ENCODE measurements at places on chromosomes 4 and X.

DNA sequence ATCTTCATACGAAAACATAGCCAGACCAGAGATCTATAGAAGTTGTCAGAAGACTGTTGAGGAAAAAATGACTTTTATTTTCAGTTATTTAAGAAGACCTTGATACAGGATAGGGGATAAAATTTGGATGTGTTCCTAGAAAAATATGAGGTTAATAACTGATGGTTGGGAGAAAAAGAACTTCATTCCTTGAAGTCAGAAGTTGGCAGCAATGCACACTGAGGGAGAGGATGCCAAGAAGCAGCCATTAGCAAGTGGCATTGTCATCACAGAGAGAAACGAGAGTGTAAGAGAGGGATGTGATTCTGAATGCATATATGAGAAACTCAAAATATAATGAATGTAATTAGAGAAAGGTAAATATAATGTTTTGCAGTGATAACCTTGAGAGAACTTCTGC, 382.1 kb upstream of the EPHA5 start:
- no peak for DNase-seq

DNA sequence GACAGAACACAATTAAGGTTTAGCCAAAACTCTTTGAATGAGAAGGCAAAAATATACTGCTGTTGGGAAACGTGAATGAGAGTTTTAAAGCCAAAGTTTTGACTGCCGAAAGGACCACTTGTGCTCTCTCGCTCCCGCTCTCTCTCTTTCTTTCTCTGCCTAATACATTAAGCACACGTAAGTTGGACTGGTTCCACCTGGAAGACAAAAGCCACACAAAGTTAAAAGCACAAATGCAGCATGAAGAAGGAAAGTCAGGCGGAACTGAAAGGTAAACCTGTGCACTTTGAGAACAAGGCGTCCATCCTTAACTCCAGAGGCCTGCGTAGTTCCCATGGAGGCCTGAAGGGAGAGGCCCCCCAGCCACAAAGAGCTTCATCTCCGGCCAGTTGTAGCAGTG, 1.9 kb downstream of the DCAF12L2 start:
- DNase-seq, result no peak

DNA sequence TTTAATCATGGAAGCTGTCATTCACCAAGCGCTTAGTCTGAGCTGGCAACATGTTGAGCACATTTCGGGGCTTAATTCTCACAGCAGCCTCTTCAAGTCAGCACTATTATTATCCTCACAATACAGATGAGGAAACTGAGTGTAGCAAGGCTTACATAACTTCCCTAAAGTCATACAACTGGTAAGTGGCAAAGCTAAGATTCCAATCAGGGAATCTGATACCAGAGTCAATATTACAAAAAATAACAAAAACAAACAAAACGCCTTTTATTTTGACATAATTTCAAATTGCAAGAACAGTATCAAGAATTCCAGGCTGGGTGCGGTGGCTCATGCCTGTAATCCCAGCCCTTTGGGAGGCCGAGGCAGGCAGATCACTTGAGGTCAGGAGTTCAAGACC, 120.4 kb upstream of the DUSP21 start:
- DNase-seq, result no peak

- DNase-seq, result no peak
Measured at GRCh38 chr4:147480891-147481576, at the start of gene EDNRA. Gene EDNRA (plus strand): TSS chr4:147481097. CDS start chr4:147485682, 4,585 bp downstream.

DNA sequence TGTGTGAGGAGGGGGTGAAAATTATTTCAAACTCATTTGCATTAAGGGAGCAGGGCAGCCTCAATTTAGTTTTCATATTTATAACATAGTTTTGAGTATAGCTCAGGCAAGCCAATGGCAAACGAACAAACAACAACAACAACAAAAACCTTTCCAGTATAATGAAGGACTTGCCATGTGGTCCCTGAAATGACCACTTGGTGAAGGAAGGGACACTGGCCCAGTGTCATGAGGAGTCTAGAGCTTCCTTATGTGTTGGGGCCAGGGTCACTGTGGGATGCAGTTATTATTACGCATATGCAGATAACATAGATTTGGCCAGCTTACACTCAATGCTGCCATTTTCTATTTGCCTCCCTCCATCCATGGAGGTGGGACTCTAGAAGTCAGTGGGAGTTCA, 23.3 kb downstream of the NKX3-2 start:
- no peak for DNase-seq

DNA sequence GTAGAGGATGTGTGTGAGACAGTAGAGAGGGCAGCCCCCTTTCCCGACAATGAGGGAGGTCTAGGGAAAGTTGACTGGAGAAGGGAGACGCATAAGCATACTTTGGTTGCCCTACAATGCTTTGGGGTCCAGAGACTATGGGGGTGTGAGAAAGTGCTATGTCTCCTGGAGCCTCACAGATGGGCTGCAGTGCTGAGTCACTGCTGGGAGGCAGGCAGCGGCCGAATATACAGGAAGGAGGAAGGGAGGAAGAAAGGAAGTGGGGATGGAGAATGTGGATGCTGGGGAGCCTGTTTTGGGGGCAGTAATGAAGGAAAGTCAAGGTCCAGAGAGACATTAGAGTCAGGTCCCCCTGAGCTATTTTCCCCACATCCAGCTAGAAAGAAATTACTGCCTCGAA, 12.7 kb downstream of the DRP2 start:
- DNase-seq, result no peak

GRCh38 chr4:120568731-120569130, 353.8 kb downstream of the PRDM5 start:
- no peak for DNase-seq

DNA sequence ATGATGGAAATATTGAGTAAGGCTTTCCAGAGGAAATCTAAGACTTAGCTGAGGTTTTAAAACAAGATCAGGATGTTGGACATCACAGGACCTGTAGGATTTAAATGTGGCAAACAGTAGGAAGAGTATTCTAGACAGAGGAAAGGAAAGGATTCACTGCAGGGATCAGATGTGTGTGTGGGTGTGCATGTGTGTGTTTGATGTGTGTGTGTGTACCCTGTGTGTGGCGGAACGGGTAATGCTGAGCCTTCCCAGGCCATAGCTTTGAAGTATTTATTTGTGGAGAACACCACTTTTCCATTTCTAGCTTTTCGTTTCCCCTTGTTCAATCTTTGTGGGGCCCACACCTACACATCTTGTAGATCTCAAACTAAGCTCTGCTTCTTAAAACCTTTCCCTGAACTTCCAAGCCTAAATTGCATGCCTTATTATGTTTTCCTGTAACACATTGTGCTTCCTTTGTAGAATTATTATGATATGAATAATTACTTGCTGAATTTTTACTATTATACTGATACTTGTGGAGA, 6.9 kb downstream of the GUCY1A1 start:
- no peak for DNase-seq

GRCh38 chr4:46270986-46271596, 118.8 kb downstream of the GABRA2 start:
- DNase-seq, result peak; percentile 21

- no peak for DNase-seq
Measured at GRCh38 chr4:31328932-31329331, 608.8 kb downstream of the PCDH7 start.

DNA sequence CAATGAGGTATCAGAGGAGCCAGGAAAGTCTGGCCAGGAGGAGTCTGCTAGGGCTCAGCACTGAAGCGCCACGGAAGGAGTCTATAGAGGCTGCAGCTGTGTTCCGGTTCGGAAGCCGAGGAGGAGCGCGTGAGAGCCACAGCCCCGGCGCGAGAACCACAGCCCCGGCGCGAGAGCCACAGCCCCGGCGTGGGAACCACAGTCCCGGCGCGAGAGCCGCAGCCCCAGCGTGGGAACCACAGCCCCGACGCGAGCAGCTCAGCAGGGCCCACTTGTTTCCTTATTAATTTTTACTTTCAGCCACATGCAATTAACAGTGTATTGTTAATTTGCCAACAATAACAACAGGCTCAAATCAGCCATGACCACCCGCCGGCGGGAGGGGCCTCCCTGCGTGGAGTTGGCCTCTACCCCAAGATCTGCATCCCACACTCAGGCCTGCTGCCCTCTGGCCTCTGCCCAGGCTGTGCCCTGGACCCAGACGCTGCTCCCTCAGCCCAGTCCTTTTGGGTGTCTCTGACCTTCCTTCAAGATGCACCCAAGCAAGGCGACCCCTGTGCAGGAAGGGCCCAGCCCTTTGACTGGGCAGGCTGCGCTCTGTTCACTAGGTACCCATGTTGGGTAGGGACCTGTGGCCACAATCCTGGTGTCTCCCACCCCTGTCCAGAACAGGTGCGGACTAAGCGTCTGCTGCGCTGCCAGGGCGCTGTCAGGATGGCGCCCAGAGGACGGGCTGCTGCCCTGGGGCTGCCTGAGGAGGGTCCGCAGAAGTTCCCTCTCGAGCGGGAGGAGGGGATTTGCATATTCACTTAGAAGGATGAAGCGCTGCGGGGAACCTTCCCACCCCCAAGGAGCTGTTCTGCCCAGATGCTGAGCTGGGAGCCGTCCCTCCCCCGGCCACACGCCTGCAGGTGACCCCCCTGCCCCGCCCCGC, 113.8 kb downstream of the ADRA2C start:
- no peak for DNase-seq

DNA sequence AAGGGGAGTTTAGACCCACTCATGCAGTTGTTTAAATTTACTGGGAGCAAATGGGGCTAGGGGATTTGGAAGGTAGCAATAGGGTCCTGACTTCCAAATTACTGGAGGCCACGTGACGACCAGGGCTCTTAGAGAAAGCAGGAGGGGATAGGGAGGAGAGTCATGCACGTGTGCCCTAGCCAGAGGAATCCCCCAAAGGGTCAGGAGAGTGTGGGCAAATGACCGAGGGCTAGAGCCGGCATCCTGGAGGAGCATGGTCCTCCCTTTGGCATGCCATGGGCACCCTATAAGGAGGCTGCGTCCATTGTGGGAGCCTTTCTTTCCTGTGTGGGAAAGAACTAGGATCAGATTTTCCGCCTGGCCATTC, 25.5 kb upstream of the GPC4 start:
- DNase-seq, result no peak

Data from mammary epithelial cell (primary cell).